ENCODE measurements at places on chromosomes 7 and 10. TPM values are rescaled to one million over a fixed set of nuclear protein-coding genes. Genes with fewer than 3 reads are reported as not detected.

- no peak overlapping the region for H3K4me3 ChIP-seq
- no peak overlapping the region for H3K27ac ChIP-seq
- no peaks in the 10 kb centered on the region for H3K27me3 ChIP-seq
- no peaks in the 10 kb centered on the region for H3K4me1 ChIP-seq
Measured at GRCh38 chr10:79542626-79543025, 17.6 kb downstream of the SFTPA2 start.

OR13A1 gene
- total RNA-seq = not detected

- no peaks in the 10 kb centered on the region for H3K36me3 ChIP-seq
- no peaks in the 10 kb centered on the region for H3K27me3 ChIP-seq
- DNase-seq = no peak
- no peak overlapping the region for H3K27ac ChIP-seq
Measured at GRCh38 chr7:92485267-92485892, 7.6 kb upstream of the ERVW-1 start.

CPA2 gene
- not detected for total RNA-seq

- H3K4me3 ChIP-seq = no peak within 1 kb of the TSS
- no peak within 1 kb of the TSS for H3K27ac ChIP-seq
- DNase-seq = no peak
- no peaks in the 10 kb centered on the region for H3K4me1 ChIP-seq
- no peaks in the 10 kb centered on the region for H3K36me3 ChIP-seq
- no peaks in the 10 kb centered on the region for H3K27me3 ChIP-seq
Measured at GRCh38 chr7:18027628-18028027, at the start of gene PRPS1L1. Gene PRPS1L1 (minus strand): TSS chr7:18027846.

GATA3 gene
- total RNA-seq = 8.6 TPM

DNA sequence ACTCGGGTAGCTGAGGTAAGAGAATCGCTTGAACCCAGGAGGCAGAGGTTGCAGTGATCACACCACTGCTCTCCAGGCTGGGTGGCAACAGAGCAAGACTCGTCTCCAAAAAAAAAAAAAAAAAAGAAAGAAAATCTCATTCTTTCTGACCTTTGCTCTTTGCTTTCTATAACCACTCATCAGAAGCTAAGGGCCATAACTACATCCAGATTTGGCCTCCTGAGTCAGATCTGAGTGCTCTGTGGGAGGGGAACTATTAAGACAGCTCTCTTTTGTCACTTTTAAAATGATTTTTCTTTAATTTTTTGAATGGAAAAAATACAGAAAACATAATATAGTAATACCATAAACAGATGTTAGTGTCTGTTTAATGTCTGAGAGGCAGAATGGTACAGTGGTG is 210.1 kb downstream of the KIAA1217 start:
- no peaks in the 10 kb centered on the region for H3K27me3 ChIP-seq
- no peak for DNase-seq
- H3K4me1 ChIP-seq = peaks cover 25% of the 10 kb centered on the region
- no peak overlapping the region for H3K4me3 ChIP-seq
- H3K36me3 ChIP-seq = no peaks in the 10 kb centered on the region
- H3K27ac ChIP-seq = no peak overlapping the region

DNA sequence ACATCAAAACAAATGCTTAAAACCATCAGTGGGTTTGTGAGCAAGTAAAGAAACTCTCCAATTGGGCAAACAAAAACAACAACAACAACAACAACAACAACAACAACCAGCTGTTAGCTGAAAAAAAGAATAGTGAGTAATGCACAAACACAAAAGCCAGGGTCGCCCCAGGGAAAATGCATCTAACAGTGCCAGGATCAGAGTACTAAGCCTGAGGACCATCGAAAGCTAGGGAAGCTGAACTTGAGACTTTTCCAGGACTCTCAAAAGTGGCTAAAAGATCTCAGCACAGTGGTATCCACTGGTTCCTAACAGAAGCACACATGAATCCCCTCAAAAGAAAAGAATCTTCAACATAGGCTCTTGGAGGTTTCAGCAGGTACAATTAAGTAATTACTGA is 83.3 kb downstream of the CPXM2 start:
- no peak for DNase-seq
- no peak overlapping the region for H3K27ac ChIP-seq
- no peaks in the 10 kb centered on the region for H3K4me1 ChIP-seq
- H3K4me3 ChIP-seq = no peak overlapping the region
- H3K27me3 ChIP-seq = no peaks in the 10 kb centered on the region
- H3K36me3 ChIP-seq = no peaks in the 10 kb centered on the region

DNA sequence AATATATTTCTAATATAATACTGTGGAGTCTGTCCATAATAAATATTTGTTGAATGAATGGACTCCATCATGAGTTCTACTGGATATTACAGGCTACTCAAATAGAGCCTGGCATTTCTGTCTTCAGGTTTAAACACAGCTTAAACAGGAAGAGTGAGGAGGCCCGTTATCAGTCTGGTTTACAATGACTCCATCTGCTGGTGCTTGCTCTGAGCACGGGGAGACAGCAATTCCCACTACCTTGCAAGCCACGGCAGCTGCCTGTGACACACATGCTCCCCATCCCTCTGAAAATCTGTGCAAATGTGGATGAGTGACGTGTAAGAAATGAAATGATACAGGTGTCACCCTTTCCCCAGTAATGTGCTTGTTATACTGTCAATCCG is 293.5 kb upstream of the IMMP2L start:
- DNase-seq = no peak
- H3K4me3 ChIP-seq = no peak overlapping the region
- H3K27me3 ChIP-seq = no peaks in the 10 kb centered on the region
- H3K36me3 ChIP-seq = no peaks in the 10 kb centered on the region
- H3K4me1 ChIP-seq = no peaks in the 10 kb centered on the region

GRCh38 chr7:142376356-142376997 is 118.6 kb upstream of the PRSS58 start:
- H3K4me1 ChIP-seq = no peaks in the 10 kb centered on the region
- H3K27me3 ChIP-seq = no peaks in the 10 kb centered on the region
- DNase-seq = no peak

ANKRD61 gene
- total RNA-seq = not detected

DNA sequence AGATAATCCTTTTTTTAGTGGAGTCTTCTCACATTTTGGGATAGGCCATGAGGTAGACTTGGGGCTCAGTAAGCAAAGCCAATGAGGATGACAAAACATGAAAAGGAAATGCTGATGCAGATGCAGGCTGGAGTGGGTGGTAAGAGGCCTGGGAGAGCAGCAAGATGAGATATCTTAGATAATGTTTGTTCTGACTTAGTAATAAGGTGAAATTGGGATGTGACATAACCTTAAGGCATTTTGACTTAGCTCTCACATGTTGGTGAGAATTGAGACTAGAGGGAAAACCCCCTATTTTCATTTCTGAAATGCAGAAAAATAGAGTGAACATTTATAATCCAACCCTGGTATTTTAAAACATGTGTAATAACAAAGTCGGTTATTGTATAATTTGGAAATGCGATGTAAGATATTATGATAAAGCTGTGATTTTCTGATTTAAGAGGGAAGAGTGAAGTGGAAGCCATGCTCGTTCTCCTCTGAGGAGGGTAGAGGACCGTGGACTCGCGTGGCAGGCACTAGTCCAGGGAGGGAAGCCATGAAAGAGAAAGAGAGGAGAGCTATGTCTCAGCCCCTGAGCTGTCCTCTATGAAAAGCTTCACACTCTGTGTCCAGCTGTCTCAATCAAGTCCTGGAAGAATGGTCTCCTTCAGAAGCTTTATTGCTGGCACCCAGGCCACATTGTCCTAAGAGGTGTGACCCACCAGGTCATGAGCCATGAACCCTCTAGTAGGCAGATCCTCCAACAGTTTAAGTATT is 57.3 kb downstream of the ST7 start:
- DNase-seq = no peak
- no peaks in the 10 kb centered on the region for H3K36me3 ChIP-seq
- H3K27me3 ChIP-seq = no peaks in the 10 kb centered on the region
- no peak overlapping the region for H3K4me3 ChIP-seq
- no peak overlapping the region for H3K27ac ChIP-seq
- H3K4me1 ChIP-seq = peaks cover 9% of the 10 kb centered on the region

DNA sequence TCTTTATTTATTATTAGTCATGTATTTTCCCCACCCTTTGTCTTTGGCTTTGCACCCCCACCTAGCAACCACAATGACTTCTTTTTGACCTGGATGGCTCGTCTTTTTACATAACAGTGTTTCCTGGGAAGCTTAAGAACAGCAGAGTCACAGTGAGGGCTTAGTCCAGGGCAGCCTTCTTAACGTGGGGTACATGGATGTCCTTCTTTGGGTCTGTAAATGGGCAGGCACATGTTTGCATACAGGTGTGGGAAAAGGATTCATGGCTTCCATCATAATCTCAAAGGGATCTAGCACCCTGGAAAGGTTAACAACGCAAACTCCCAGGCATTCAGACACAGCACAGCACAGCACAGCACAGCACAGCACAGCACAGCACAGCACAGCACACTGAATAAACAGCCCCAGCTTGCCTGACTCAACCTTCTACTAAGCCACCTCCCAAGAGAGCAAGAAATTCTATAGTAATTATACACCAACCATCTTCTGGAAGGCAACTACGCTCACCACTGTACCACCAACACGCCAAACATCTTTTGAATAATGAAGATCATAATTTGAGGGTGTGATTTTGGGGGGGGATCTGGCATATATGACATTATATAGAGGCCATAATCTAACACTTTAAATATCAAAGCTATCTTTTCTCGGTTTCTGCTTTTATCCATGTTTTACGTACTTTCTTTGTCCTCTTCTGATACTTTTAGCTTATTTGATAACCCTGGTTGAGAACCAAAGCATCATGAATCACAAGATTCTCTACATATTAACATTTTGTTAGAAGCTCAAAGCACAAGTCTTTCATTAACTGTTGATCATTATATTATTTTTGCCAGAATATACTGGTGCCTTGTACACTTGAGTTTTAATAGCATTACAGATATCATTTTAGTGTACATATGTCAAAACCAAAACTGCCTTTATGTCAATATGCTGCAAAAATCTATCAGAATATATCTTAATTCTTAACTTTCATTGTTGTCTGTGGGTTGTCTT is 177.2 kb upstream of the KLF14 start:
- H3K27ac ChIP-seq = peak overlapping the region; percentile 93
- peak; percentile 67 for DNase-seq
- H3K36me3 ChIP-seq = no peaks in the 10 kb centered on the region
- H3K27me3 ChIP-seq = no peaks in the 10 kb centered on the region

GRCh38 chr10:50331486-50331885 is 80.2 kb upstream of the ASAH2 start:
- peaks cover 10% of the 10 kb centered on the region for H3K4me1 ChIP-seq
- H3K27me3 ChIP-seq = no peaks in the 10 kb centered on the region
- no peaks in the 10 kb centered on the region for H3K36me3 ChIP-seq

- no peaks in the 10 kb centered on the region for H3K27me3 ChIP-seq
- DNase-seq = no peak
- peaks cover 27% of the 10 kb centered on the region for H3K36me3 ChIP-seq
- peaks cover 48% of the 10 kb centered on the region for H3K4me1 ChIP-seq
- H3K4me3 ChIP-seq = peak overlapping the region; percentile 94
Measured at GRCh38 chr10:75209921-75210281, 695 bp upstream of the VDAC2 start.

RPEL1 gene
- not detected for total RNA-seq

TMEM106B gene
- total RNA-seq = 36.1 TPM

DNA sequence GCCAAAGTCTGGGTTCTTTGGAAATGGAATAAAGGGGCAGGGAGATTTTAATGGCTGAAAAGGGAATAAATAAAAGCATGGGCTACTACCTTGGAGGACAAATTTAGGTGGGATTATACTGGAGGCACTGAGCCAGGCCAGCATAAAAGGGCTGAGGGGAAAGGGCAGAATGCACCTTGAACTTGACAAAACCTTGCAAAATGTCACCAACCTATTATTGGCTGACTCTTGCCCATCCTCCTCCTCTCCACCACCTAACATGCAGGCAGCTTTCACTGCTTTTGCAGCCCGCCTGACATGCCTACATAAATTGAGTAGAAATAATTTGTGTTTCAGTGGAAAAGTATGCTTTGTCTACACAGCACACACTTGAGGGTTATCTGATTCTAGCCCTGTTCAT is 65.3 kb upstream of the ABLIM1 start:
- DNase-seq = no peak
- H3K4me1 ChIP-seq = no peaks in the 10 kb centered on the region
- H3K27ac ChIP-seq = no peak overlapping the region

DNA sequence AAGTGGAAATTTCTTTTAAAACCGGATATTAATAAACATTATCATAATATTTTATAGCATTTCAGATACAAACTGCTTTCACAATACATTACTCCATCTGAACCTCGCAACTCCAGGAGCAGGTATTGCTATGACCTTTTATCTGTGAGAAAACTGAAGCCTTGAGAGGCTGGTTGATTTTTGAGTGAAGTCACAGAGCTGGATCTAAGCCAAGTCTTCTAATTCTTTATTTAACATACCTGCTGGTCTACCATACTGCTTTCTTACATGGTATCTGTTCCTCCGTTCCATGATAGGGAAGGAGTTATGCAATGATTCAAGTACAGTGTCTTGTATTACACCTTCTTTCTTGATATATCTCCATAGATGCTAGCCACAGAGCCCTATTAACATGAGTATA is 37.4 kb upstream of the ITGB8 start:
- no peak overlapping the region for H3K27ac ChIP-seq
- H3K27me3 ChIP-seq = no peaks in the 10 kb centered on the region
- H3K4me3 ChIP-seq = no peak overlapping the region
- H3K4me1 ChIP-seq = no peaks in the 10 kb centered on the region

DNA sequence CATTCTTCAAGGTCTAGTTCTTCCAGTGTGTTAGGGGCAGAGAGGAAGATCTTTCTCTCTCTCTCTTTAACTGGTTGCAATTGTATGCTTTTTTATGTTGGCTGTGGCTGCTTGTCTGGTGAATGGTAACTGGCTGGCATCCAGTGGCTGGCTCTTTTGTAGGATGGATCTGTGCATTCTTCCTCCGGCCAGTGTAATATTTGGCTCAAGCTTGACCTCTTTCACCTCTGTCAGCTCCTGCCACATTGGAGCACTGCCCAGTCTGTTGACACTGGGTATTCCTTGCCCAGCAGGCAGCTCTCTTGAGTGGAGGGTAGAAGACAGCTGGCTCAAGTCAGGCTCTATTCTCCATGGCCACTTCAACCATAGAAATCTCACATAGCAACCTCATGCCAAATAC is 528.3 kb downstream of the PHTF2 start:
- H3K4me3 ChIP-seq = no peak overlapping the region
- no peak overlapping the region for H3K27ac ChIP-seq
- DNase-seq = no peak
- H3K27me3 ChIP-seq = no peaks in the 10 kb centered on the region
- H3K36me3 ChIP-seq = no peaks in the 10 kb centered on the region

HYAL4 gene
- 0.49 TPM for total RNA-seq

DNA sequence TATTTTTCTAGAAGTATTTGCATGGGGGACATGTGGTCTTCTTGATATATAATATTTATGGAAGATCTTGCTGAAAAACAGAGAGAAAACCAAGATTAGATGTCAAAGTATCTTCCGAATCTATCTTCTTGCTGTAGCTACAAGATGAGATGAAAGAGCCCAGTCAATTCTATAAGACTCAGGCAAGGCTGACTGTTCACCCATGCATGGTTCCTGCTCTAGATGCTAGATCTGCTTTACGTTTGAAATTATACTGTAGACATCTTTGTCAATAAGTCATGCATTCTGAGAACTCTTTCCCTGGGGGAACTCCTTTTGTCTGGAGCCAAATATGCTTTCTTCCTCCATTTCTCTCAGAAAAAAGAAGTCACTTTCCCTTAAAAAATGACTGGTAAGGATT is 1292.0 kb downstream of the XPNPEP1 start:
- no peak overlapping the region for H3K27ac ChIP-seq
- H3K27me3 ChIP-seq = no peaks in the 10 kb centered on the region
- DNase-seq = no peak
- H3K36me3 ChIP-seq = no peaks in the 10 kb centered on the region

GRCh38 chr10:88508796-88509195 is 74.3 kb downstream of the RNLS start:
- H3K27me3 ChIP-seq = no peaks in the 10 kb centered on the region
- DNase-seq = no peak
- H3K4me1 ChIP-seq = no peaks in the 10 kb centered on the region
- no peak overlapping the region for H3K4me3 ChIP-seq
